Stimulated activated CD8-positive, alpha-beta memory T cell treated with anti-CD3 and anti-CD28 coated beads, Interleukin-12 subunit alpha, Interleukin-12 subunit beta, amount 100 ng/mL, for 4 hours (primary cell): ENCODE measurements at places on chromosomes 11 and 22.

- DNase-seq, result no peak
These were observed 21.9 kb downstream of the OR5B21 start for GRCh38 chr11:58485961-58486360.

- no peak for DNase-seq
These were observed 683 bp downstream of the PLA2G6 start for GRCh38 chr22:38180841-38181452.

GRCh38 chr11:106400949-106401570 is 323.6 kb downstream of the AASDHPPT start:
- DNase-seq, result no peak

GRCh38 chr22:24894998-24895397 is 51.5 kb downstream of the LHFPL7 start:
- no peak for DNase-seq
